Osteoblast (primary cell): ENCODE measurements at places on chromosomes 7 and 10. TPM values are rescaled to one million over a fixed set of nuclear protein-coding genes. Genes with fewer than 3 reads are reported as not detected.

ACSM6 gene
- total RNA-seq, result not detected in 2 replicates

PIK3CG gene
- not detected in 2 replicates for total RNA-seq

GPER1 gene
- 10.3 and 10.5 TPM in 2 replicates for total RNA-seq

UBE2H gene
- 60.1 and 61.2 TPM in 2 replicates for total RNA-seq

DYNC1I1 gene
- 2.2 and 2.9 TPM in 2 replicates for total RNA-seq
